IPS DF 6.9 (cell line): ENCODE measurements at places on chromosomes 1 and 21.

DNA sequence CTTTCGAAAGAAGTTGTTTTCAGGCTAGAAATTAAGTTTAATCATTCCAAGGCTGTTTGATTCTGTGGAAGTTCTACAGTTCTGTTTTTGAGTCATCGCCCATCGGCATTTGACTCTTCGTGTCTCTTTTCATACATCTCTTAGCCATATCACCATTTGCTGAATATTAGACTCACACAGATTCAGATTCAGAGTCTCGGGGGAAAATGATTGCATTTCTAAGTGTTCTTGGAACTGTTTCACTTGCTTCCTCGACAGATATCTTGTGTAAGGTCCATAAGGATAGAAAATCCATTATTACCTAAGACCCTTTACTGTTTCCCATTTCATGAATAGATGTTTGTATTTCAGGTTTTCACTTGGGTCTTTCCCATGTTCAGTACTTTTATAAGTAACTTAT lies 237.0 kb upstream of the SGIP1 start:
- DNase-seq: no peak
- H3K4me3 ChIP-seq: no peak overlapping the region
- H3K27me3 ChIP-seq: no peaks in the 10 kb centered on the region
- H3K36me3 ChIP-seq: no peaks in the 10 kb centered on the region
- no peaks in the 10 kb centered on the region for H3K4me1 ChIP-seq

- no peaks in the 10 kb centered on the region for H3K36me3 ChIP-seq
- H3K27me3 ChIP-seq: no peaks in the 10 kb centered on the region
- H3K4me3 ChIP-seq: no peak overlapping the region
- no peaks in the 10 kb centered on the region for H3K4me1 ChIP-seq
- no peak for DNase-seq
- H3K27ac ChIP-seq: no peak overlapping the region
Measured at GRCh38 chr1:155379631-155380090, 59.0 kb downstream of the RUSC1 start.

GRCh38 chr1:43199093-43199726 lies 27.1 kb downstream of the CFAP57 start:
- H3K27ac ChIP-seq: no peak overlapping the region
- no peak for DNase-seq
- H3K4me1 ChIP-seq: no peaks in the 10 kb centered on the region

DNA sequence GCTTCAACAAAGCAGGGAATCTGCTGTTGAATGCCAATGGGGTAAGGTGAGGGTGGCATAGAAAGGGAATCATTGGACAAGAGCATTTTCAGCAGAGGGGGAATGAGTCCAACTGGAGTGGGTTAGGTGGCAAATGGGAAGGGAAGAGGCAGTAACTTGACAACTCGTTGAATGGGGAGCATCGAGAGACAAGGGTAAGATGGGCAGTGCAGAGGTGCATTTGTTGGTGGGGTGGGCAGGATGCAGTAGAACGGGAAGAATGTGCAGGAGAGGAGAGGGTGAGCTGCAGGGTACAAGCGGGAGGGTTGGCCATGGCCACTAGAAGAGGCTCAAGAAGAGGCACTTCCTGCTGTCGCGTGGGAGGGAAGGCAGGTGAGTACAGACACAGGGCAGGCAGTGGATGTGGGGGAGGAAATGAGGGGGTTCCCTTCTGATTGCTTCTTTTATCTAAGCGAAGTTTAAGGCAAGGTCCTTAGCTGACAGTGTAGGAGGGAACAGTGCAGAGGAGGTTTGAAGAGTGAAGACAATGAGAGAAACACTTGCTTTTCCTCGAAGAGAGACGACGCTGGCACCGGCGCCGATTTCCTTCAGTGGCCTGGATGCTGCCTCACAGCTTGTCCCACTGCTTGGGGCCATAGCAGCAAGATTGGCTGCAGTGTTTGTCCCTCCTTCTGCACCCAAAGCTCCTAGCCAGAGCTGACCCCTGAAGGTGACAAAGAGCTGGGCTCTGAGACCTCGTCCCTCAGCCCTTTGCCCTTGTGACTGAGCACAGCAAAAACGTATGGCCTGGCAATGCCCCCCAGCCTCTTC lies 3.2 kb upstream of the IKBKE start:
- no peaks in the 10 kb centered on the region for H3K36me3 ChIP-seq
- no peak overlapping the region for H3K27ac ChIP-seq
- H3K4me3 ChIP-seq: no peak overlapping the region
- peaks cover 8% of the 10 kb centered on the region for H3K4me1 ChIP-seq

- H3K27me3 ChIP-seq: no peaks in the 10 kb centered on the region
- H3K4me1 ChIP-seq: no peaks in the 10 kb centered on the region
- no peak for DNase-seq
- H3K36me3 ChIP-seq: no peaks in the 10 kb centered on the region
Measured at GRCh38 chr1:161498646-161499045, 6.6 kb upstream of the FCGR2A start.

- DNase-seq: no peak
- H3K4me1 ChIP-seq: peaks cover 2% of the 10 kb centered on the region
- H3K27me3 ChIP-seq: peaks cover 15% of the 10 kb centered on the region
- peak overlapping the region; percentile 80 for H3K4me3 ChIP-seq
Measured at GRCh38 chr1:20486457-20487235, 636 bp upstream of the CAMK2N1 start.

- H3K27ac ChIP-seq: no peak overlapping the region
- H3K4me1 ChIP-seq: no peaks in the 10 kb centered on the region
- no peaks in the 10 kb centered on the region for H3K36me3 ChIP-seq
Measured at GRCh38 chr1:221343136-221343535, 398.8 kb downstream of the DUSP10 start.

GRCh38 chr1:8361198-8361849 lies 43.4 kb downstream of the SLC45A1 start:
- no peak for DNase-seq
- H3K4me3 ChIP-seq: no peak overlapping the region
- H3K4me1 ChIP-seq: no peaks in the 10 kb centered on the region; the same call in 1 of the 2 replicates
- H3K36me3 ChIP-seq: peaks cover 42% of the 10 kb centered on the region
- H3K27me3 ChIP-seq: no peaks in the 10 kb centered on the region

DNA sequence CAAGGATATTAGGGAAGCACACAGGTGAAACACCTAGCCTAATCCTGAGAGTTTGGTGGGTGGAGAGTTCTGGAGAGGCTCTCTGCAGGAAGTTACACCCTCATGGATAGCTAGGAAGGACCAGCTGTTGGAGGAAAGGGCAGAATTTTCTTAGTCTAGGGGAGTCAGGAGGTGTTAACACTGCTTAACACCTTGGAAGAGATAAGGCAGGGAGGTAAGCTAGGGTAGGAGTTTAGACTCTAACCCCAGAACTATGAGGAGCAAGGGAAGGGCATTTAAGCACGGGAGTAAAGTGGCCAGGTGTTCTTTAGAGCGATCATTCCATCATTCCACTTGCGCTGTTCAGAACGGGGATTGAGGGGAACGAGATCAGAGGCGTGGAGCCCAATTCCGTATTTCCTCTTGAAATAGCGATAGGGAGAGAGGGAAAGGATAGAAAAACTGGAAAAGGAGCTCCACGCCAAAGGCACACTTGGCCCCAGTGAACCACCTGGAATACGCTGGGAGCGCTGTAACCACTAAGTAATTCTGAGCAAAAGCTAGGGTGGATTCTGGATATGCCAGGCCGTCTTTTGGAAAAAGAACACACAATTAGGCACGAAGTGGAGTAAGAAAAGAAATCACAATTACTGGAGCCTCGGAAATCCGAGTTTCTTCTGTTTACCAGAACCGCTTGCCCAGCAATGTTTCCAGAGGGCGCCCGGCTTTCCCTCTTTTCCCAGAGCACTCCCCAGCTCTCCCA lies 1.5 kb upstream of the GPR137B start:
- peaks cover 4% of the 10 kb centered on the region; the same call in 1 of the 2 replicates for H3K4me1 ChIP-seq
- no peak for DNase-seq
- no peaks in the 10 kb centered on the region for H3K36me3 ChIP-seq
- peaks cover 23% of the 10 kb centered on the region for H3K27me3 ChIP-seq
- H3K4me3 ChIP-seq: peak overlapping the region; percentile 39; the same call in 1 of the 2 replicates

DNA sequence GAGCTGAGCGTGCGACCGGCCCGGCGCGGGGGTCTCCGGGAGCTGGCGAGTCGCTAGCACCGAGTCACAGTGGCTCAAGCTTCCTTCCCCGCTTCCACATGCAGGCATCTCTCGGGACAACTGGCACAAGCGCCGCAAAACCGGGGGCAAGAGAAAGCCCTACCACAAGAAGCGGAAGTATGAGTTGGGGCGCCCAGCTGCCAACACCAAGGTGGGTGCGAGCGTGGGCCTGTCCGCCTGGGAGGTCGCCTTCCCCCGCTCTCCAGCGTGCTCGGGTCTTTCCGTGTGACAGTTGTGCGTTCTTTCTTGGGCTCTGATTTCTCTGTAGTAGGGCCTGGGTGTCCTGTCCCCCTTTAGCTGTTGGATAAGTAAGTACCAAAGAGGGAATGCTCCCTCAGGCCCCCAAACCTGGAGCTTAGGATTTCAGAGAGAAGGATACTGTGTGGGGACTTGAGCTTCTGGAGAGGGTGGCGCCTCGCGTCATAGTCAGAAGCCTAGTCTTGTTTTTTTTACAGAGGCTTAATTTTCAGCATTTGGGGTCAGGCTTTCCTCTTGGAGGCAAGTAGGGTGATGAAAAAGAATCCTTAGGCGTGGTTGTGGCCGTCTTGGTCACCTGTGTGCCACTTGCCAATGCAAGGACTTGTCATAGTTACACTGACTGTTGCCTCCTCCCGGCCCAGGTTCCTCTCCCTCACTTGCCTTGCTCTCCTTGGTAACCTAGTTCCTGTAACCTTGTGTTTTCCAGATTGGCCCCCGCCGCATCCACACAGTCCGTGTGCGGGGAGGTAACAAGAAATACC lies 790 bp downstream of the RPS8 start:
- peak overlapping the region; percentile 97 for H3K4me3 ChIP-seq
- H3K27ac ChIP-seq: no peak overlapping the region
- H3K27me3 ChIP-seq: no peaks in the 10 kb centered on the region
- H3K36me3 ChIP-seq: peaks cover 21% of the 10 kb centered on the region
- no peaks in the 10 kb centered on the region for H3K4me1 ChIP-seq
- no peak for DNase-seq

DNA sequence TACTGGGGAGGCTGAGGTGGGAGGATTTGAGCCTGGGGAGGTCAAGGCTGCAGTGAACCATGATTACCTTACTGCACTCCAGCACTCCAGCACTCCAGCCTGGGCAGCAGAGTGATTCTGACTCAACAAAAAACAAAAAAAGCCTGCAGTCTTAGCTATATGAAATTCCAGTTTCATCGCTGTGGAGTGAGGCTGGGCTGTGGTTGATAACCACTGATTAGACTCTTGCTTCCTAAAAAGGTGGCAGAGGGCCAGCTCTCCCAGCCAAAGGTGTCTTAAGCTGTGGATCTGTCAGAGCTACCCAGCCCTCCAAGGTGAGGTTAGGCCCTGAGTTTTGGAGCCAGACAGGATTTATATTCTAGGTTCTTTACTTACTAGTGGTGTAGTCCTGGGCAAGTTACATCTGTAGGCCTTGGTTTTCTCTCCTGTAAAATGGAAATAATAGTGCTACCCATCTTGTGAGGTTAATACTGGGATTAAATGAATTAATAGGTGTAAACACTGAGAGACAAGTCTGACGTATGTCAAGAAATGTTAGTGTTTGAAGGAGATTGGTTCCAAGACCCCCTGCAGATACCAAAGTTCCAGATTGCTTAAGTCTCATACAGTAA lies 35.9 kb downstream of the TMCC2 start:
- no peaks in the 10 kb centered on the region; the same call in 1 of the 2 replicates for H3K36me3 ChIP-seq
- peaks cover 9% of the 10 kb centered on the region; the same call in 1 of the 2 replicates for H3K4me1 ChIP-seq
- no peaks in the 10 kb centered on the region for H3K27me3 ChIP-seq
- no peak for DNase-seq
- no peak overlapping the region for H3K4me3 ChIP-seq

- no peaks in the 10 kb centered on the region for H3K4me1 ChIP-seq
- no peak for DNase-seq
- H3K27me3 ChIP-seq: no peaks in the 10 kb centered on the region
- no peaks in the 10 kb centered on the region for H3K36me3 ChIP-seq
- H3K4me3 ChIP-seq: no peak overlapping the region
Measured at GRCh38 chr1:25428475-25429166, 2.1 kb upstream of the MACO1 start.

DNA sequence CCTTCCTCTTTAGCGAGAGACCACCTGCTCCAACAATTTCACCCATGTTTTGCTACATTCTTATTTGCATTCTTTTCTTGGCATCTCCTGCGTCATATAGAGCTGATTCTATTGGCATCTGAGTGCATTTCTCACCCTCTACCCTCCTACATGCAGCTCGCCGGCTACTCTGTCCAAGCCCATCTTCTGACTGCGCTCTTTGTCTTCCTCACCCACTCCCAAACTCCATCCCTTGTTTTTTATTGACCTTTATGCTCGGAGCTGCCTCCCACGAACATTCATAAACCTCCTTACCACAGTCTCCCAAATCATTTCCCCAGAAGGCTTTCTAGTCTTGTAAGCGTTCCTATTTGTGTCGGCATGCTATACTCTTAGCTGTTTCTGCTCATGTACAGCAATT lies 33.6 kb upstream of the FMN2 start:
- H3K4me3 ChIP-seq: no peak overlapping the region
- no peaks in the 10 kb centered on the region for H3K4me1 ChIP-seq
- no peak overlapping the region for H3K27ac ChIP-seq
- H3K27me3 ChIP-seq: no peaks in the 10 kb centered on the region
- DNase-seq: no peak

DNA sequence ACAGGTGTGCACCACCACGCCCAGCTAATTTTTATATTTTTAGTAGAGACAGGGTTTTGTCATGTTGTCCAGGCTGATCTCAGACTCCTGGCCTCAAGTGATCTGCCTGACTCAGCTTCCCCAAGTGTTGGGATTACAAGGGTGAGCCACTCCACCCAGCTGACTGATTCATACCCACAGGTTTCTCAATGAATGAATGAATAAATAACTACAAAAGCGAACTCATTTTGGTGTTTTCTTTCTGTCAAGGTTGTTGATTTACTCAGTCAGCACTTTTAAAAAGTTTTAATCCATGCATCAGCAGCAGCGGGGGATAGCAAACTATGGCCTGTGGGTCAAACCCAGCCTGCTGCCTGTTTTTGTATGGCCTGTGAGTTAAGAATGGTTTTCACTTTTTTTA lies 217.5 kb downstream of the FAF1 start:
- H3K4me1 ChIP-seq: no peaks in the 10 kb centered on the region
- no peak for DNase-seq
- no peaks in the 10 kb centered on the region for H3K36me3 ChIP-seq
- no peak overlapping the region for H3K27ac ChIP-seq

DNA sequence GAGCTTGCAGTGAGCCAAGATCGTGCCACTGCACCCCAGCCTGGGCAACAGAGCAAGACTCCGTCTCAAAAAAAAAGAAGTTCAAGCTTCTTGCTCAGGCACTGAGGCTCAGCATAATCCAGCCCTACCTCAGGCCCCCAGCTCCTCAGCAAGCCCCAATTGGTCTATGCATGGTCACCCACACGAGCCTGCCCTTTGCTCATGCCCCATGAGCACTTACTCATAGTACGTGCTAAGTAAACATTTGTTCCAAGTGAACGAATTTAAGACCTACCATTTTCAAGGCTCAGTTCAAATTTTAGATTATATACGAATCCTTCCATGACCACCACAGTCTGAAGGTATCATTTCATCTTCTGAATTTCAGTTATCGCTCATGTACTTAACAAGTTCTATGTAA lies 4.3 kb downstream of the PDZK1 start:
- no peak overlapping the region for H3K4me3 ChIP-seq
- DNase-seq: no peak
- H3K27me3 ChIP-seq: 0 out of 2 replicates have a peak, but pooled peaks cover 2% of the 10 kb centered on the region
- H3K4me1 ChIP-seq: no peaks in the 10 kb centered on the region
